ENCODE measurements at places on chromosomes 6 and 20.

DNA sequence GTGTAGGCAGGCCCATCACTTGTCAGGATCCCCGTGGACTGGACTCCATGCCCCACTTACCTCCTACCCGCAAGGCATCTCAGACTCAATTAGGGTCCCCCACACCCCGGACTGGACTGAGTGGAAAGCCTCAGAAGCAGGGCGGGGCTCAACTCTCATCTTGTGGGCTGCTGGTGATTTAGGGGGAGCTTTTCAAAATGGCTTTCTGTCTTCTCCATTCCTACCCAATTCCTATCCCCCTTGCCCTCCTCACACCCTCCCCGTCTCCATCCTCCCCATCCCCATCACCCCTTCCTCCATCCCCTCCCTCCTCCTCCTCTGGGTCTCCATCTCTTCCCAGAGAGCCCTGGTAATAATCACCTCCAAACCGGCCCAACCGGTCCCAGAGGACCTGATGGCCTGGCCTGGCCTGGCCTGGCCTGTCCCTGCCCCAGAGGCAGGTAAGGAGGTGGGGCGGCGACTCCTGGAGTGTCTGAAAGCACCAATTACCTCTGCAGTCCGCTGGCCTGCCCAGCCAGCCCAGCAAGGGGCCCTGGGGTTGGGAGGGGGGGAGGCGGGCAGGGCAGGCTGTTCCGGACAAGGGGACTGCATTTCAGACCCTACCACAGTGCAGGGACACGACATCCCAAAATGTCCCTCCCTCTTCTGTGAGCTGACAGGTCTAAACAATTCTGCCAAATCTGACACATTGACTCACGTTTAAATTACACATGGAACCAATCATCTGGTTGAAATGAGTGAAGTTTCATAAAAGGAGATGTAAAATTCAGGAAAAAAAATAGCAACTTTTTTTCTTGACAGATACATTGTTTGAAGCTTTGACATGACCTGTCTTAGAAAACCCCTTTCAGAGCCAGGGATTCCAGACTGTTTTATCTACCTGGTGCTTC lies 24.8 kb downstream of the MAFB start:
- DNase-seq: no peak

DNA sequence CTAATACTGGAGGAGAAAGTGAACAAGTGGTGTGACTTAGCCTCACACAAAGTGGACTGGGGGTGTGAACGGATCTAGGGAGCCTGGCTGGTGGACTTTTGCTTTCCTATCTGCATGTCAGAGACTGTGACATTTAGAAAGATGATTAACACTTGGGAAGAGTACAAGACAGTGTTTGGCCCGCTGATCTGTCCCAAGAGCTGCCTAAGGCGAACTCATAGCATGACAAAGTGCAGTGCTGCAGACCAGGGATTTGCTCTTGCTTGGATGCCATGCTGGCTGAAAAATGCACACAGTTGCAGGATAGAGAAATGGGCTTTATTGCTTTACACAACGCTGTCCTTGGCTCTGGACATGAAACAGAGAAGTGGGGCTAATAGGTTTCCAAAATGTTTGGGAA lies 386.0 kb upstream of the MAN1A1 start:
- DNase-seq: no peak

DNA sequence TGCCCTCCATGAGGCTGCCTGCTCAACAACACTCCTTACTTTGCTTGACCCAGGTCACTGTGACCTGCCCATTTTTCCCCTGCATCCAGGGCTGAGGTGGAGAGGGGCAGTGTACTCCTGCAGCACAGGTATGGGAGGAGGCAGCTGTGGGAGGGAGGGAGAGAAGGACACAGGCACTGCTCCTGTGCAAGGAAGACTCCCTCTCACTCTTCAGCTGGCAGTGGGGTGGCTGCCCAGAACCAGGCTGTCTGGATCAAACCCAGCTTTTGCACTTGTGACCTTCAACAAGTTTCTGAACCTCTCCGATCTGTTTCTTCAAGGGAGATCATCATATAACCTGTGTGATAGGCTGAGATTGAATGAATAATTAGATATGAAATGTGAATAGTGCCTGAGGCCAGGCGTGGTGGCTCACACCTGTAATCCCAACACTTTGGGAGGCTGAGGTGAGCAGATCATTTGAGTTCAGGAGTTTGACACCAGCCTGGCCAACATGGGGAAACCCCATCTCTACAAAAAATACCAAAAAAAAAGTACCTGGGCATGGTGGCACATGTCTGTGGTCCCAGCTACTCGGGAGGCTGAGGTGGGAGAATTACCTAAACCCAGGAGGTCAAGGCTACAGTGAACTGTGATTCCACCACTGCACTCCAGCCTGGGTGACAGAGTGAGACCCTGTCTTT lies 14.1 kb downstream of the TGIF2 start:
- no peak for DNase-seq

DNA sequence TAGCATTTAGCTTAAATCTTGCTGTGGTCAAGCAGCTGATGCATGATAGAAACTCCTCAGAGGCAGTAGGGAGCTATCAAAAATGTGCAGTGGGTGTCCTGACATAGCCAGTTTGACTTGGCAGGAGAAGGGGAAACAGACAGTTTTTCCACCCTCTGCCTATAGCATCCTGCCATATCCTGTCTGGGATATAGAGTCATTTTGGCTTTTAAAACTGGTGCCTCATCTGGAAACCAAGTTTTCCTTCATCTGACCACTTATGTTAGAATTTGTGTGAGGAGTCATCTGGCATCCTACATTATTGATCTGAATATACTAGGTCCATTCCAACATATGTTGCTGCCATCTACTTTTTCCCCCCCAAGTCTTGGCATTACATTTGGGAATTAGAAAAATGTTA lies 284.1 kb downstream of the CD109 start:
- no peak for DNase-seq

GRCh38 chr6:51926125-51926524 lies 161.3 kb downstream of the PKHD1 start:
- DNase-seq: no peak

DNA sequence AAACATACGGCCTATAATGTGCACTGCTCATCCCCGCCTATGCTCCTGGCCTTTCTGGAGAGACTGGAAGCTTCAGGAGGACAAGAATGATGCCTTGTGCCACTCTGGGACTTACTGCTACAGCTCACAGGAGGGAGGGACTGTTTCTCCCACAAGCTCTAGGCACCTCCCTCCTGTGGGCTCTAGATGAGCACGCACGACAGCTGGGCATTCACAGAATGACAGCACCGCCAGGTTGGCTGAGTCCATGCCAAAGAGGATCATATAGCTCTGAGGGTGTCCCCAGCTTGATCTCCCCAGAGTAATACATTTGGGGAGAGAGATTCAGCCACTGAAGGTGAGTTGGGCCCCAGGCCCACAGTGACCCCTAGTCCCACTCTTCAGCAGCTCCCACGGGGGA lies 10.1 kb upstream of the PGC start:
- no peak for DNase-seq

GRCh38 chr6:912871-913835 lies 220.2 kb upstream of the EXOC2 start:
- DNase-seq: no peak

- DNase-seq: no peak
Observed at GRCh38 chr6:166309977-166310376, 1.8 kb upstream of the PRR18 start.

DNA sequence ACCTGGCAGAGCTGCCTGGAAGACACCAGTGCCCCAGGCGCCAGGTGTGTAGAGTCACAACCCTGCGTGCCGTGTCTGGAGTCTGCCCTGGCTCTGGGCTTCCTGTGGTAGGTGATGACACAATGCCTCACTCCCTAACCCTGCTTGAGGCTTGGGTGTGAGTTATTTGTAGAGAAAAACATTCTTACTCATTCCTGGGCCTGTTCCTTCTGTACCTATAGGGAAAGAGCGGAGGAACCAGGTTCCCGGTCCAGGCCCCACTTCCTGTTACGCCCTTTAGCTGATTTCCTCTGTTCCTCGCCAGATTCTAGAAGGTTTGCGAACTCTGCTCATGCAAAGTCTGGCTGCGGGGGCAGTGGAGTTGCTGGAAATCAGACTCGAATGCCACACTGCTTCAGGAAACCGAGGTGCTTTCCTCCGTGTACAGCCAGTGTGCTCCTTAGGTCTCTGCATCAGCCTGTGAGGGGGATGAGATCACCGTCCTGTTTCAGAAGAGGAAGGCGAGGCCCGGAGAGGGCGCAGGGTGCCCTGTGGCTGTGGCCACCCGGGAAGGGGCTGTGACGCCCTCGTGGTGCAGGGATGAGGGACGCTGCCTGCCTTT lies 67.1 kb upstream of the DUSP22 start:
- peak; percentile 35 for DNase-seq

DNA sequence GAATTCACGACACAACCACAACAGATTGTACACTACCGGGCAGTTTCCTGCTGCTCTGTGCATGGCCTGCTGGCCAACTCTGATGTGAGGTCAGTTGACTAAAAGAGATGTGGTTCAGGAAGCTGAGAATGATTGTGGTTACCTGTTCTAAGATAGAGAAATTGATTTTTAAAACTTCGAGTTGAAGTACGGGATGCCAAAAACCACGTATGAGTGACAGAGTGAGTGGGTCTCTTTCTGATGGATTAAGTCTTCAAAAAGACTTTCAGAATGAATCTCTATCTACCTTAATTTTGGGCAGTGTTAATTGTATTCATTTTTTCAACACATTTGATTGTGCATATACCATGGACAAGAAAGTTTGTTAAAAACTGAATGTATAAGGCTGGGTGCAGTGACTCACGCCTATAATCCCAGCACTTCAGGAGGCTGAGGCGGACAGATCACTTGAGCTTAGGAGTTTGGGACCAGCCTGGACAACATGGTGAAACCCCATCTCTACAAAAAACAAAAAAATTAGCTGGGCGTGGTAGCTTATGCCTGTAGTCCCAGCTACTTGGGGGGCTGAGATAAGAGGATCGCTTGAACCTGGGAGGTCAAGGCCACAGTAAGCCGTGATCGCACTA lies 121.2 kb downstream of the SGK1 start:
- no peak for DNase-seq

GRCh38 chr6:162063666-162064065 lies 663.9 kb downstream of the PRKN start:
- no peak for DNase-seq

DNA sequence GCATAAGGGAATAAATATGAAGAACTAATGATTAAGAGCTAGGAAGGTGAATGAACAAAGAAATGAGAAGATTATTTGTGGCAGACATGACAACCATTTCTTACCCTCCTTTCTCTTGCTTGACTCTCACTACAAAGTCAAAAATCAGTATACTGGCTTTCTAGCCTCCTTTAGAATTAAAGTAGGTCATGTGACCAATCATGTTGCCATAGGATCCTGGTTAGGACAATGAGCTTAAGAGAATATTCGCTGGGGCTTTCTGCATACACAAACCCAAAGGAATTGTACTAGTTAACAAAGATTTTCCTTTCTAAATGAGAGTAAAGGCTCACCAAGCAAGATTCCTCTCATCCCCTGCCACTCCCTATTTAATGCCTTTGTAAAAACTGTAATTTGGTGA lies 76.0 kb upstream of the ID4 start:
- no peak for DNase-seq

DNA sequence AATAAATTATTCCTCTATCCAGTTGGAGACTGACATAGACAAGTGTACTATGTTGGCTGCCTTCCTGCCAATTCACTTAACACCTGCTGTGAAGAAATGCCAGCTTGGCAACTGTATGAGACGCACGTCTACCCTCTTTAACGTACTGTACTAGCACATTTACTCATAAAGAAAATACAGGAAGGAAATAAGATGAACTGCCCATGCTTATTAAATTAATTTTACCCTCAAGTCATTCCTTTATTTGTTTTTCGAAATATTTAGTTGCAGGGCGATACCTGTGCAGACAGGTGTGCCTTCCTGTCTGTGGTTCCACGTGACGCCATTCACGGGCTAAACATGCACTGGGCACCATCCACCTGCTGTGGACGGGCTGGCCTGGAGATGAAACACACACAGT lies 52.0 kb downstream of the PSMG4 start:
- no peak for DNase-seq

- DNase-seq: no peak
Observed at GRCh38 chr20:2302384-2303060, 6.7 kb downstream of the TGM3 start.

DNA sequence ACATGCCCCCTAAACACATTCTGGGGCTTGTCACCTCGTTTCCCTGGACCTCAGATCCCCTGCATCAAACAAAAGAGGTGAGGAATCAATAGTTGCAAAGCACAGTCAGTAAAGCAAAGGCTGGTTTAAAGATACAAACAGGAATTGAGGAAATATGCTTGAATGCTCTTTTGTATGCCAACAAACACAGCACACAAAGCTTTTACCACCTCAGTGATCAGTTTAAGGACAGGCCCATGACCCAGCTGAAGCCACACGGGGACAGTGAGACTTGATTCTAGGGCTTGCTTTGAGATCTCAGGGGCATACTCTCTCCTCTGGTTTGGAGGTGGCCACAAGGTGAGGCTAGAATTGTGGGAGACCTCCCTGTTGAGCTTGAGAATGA lies 182.9 kb upstream of the CST7 start:
- DNase-seq: no peak

DNA sequence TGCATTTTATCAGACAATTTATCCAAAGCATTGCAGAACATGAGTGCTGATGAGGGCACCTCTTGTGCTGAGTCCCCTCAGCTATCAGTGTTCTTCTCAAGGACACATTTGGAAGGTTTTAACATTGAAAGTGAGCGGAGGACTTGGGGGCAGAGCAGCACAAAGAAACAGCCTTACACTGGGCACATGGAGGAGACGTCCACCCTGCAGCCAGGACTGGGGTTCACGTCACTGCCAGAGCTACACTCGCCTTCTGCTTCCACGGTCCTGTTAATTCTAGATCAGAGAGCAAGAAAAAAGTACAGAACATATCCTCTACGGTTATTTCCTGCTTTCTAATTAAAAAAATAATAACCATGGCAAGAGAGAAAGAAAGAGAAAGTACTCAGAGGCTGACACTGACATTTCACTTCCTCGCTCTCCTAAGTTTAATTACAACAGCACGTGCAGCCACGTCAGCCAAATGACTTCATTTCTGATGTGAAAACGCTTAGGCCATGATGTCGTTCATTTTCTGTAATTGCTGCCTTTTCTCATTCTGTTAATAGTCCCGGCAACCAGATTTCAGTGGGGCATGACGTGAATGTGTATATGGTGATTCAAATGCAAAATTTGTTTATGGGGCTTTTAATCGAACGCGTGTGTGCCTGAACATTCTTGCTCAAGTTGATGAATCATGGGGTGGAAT lies 5.1 kb downstream of the PRND start:
- DNase-seq: peak; percentile 59

DNA sequence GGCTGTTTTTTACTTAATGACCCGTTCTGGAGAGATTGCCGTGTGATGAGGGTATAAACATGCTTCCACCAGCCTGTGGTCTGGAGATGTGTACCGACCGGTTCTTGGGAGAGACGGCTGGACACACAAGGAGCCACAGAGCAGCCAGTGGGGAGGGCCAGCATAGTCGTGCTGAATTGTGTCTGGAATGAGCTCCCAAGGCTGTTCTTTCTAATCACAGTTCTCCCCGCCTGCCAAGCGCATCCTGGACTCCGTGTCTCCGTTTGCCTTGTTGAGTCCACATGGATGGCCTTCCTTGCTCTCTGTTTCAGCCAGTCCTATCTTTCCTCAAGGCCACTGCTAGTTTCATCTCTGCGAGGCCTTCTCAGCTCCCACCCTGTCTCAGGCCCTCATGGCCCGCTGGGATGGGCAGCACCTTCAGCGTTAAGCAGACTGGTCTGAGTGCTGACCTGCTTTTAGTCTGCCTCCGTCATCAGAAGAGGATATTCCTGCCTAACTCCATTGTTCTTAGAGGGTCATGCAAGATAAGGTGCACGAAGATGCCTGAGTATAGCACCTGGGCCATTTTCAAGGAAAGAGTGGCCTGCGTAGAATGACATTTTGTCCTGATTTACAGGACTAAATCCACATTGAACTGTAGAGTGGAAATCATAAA lies 20.6 kb downstream of the MANBAL start:
- DNase-seq: no peak

GRCh38 chr6:144265390-144265789 lies 19.7 kb upstream of the UTRN start:
- no peak for DNase-seq

Measured in CD4-positive, alpha-beta T cell treated with Interleukin-1 beta for 1 hour (primary cell).